ENCODE measurements at places on chromosomes 5 and 9.

DNA sequence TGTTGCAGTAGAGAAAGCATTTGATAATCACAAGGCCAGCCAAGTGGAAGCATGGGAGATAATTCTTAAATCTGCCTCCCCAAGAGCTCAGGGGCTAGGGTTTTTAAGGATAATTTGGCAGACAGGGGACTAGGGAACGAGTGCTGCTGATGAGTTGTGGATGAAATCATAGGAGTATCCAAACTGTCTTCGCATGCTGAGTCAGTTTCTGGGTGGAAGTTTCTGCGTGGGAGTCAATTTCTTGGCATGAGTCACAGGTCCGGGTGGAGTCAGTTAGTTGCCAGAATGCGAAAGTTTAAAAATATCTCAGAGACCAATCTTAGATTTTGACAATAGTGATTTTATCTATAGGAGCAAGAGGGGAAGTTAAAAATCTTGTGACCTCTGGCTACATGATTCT is 112.6 kb downstream of the TMC1 start:
- DNase-seq: no peak

DNA sequence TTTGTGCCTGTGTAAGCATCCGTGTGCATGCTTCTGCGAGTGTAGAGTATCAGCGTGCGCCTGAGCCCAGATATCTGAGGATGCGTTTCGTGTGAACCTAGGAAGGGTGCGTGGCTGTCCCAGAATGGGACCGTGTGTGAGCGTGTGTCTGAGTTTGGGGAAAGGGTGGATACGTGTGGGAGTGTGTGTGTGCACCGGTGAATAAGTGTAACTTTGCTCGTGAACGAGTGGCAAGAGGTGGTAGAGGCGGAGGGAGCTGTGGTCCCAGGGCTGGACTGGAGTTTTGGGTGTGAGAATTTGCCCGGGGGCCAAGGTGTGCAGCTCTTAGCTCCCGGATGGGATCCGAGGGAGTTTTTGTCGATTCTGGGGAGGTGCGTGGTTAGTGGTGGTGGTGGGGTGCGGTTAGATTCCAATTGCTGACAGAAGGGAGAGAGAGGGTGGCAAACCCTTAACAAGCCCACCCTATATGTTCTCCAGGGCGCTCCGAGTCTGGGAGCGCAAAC is 686 bp upstream of the COL27A1 start:
- DNase-seq: no peak

- no peak for DNase-seq
Observed at GRCh38 chr9:128556276-128556675, 3.9 kb downstream of the SPTAN1 start.

GRCh38 chr9:117080765-117081390 is 334.0 kb downstream of the ASTN2 start:
- no peak for DNase-seq

- DNase-seq: no peak
Observed at GRCh38 chr5:73005886-73006285, 50.0 kb downstream of the FCHO2 start.

- DNase-seq: no peak
Observed at GRCh38 chr5:98307811-98308210, 465.7 kb upstream of the RGMB start.

DNA sequence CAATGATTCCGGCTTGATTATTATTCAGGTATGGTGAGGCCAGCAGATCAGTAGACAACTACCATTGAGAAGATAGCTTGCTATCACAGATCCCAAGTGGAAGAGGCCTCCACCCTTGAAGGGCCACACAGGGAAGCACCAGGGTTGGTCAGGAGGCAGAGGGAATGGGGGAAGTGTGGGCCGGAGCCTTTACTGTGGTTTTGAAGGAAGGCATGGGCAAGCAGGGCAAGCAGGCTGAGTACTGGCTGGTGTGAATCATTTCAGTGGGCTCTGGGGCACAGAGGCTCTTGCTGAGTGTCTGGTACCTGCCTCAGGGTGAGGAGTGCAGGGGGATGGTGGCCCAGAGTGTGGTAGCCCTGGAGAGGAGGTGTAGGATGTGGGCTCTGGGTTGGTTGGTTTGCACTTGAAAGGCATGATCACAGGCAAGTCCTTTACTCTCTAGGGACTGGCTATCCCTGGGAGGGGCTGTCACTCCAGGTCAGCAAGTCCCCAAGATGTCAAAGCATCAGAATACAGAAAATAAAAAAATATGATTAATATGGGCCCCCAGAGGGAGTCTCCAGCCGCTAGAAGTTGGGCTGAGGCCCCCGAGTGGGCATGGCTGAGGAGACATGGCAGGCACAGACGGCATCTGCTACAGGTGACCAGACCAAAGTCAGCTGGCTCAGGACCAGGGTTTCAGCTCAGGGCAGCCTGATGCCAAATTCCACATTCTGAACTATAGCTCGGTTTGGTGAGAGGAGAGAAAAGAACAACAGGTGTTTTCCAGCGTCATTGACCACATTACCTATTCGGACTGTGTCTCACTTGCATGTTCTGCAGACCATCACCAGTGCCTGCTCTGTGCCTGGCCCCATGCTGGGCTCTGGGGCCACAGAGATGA is 9.7 kb upstream of the SUSD3 start:
- no peak for DNase-seq

DNA sequence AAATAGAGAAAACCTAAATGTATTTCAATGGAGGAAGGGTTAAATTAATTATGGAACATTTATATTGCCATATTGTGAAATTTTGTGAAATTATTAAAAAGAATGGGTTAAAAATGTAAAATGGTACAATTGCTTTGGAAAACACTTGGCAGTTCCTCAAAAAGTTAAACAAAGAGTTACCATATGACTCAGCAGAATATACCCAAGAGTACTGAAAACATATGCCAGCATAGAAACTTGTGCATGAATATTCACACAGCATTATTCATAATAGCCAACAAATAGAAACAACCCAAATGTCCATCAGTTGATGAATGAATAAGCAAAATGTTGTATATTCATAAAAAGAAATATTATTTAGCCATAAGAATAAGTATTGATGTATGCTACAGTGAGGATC is 181.0 kb upstream of the MAST4 start:
- DNase-seq: no peak

DNA sequence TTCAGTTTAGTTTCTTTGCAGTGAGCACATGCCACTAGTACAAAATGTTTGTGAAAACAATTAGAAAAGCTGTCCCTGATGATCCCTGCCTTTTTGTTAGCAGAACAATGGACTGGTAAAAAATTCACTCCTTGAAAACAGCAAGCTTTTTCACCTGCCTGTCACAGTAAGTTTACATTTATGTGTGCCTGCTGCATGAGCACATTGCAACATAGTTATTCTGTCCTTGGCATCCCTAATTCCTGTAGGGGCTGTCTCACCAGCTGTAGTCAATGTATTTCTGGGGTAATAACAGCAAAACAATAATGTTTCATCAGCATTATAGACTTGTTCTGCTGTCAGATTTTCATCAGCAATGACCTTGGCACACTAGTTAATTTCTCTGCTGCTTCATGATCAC is 11.6 kb upstream of the ZNF367 start:
- no peak for DNase-seq

DNA sequence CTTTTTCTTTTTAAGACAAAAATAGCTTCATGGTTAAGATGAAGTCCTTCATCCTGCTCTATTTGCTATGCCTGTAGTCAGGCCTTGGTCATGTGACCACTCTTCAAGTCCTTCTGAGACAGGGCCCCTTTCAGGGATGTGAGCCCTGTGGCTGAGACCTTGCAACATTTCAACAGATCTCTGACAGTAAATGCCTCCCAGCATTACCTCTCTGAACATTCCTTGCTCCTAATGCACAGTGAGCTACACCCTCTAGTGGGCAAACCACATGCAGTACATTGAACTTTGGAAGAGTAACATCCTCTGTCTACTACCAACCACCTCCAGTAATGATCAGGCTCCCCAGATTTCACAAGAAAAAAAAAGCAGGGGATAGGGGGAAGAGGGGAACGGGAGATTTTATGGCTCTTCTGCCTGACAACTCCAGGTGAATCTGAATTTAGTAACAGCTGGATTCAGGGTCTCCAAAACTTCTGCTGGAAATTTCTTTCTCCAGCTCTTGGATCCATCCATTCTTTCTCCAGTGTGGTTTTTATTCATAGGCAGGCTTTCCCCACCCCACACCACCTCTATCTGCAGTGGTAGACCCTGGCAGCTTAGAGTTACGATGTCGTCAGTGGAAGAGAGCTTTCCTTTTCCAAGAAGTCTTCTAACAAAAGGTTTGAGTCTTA is 8.9 kb upstream of the FBXO38 start:
- DNase-seq: no peak

DNA sequence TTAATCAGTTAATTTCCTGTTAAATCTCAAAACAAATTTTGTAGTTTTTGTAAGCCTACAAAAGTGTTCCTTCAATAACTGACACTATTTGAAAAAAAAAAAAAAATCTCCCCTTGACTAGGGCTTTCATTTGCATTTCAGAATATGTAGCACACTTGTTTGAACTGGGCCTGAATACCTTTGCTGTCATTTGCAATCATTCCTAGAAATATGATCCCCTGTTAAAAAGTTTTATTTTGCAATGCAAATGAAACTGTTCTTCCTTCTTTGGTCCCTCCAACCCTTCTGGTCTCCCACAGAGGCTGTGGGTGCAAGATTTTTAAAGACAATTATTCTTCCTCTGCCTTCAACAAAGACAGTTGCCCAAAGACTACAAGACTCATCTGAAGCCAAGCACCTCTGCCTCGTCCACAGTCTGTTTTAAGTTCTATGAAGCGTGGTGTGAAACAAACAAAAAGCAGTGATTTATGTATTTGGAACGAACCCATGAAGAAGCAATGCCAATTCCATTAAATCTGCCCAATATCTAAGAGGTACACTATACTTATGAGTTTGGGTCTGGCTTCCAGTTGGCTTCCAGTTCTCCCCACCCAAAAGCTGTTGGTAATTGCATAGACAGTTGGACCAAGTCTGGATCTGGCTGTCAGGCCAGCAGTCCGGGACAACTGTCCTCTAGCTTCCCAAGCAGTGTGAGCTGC is 66.1 kb downstream of the CFAP90 start:
- DNase-seq: no peak

GRCh38 chr9:121861501-121862180 is 210.2 kb downstream of the DAB2IP start:
- no peak for DNase-seq

DNA sequence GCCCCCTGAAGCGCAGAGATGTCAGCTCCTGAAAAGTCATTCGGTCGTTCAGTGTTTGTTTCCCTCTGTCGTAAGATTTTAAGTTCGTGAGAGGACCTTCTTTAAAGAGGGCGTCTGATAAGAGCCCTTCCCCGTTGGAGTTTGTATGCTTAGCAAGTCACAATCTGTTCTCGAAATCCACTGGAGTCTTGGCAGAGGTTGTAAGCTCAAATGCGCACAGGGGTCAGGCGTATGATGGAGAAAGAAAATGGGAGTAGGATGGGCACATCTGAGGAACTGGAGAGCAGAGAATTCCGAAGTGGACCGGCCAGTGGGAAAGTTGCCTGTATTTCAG is 710 bp downstream of the HSD17B4 start:
- no peak for DNase-seq
